ENCODE measurements at places on chromosomes 4 and X.

DNA sequence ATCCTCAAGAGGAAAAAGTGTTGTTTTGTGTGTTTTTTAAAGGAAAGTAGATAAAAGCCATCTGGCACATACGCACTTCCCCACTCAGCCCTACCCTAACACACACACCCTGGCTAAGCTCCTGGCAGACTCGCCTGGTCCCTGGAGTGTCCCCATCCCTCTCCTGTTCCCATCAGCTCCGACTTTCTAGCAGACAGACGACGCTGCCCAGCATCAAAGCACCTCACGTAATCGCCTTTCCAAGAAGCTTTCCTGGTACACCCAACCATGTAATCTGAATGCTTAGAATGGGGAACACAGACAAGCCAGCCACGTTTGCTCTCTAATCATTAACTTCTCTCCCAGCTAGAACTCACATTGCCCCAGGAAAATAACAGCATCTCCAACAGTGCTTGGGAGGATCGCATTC is 116.2 kb downstream of the AFAP1 start:
- DNase-seq = no peak

- DNase-seq = no peak
Measured at GRCh38 chr4:188624370-188624769, 485.1 kb downstream of the TRIML1 start.

- no peak for DNase-seq
Measured at GRCh38 chrX:140756941-140757340, 47.4 kb downstream of the LINC00632 start.

- no peak for DNase-seq
Measured at GRCh38 chr4:184316821-184317220, 99.1 kb upstream of the ENPP6 start.

DNA sequence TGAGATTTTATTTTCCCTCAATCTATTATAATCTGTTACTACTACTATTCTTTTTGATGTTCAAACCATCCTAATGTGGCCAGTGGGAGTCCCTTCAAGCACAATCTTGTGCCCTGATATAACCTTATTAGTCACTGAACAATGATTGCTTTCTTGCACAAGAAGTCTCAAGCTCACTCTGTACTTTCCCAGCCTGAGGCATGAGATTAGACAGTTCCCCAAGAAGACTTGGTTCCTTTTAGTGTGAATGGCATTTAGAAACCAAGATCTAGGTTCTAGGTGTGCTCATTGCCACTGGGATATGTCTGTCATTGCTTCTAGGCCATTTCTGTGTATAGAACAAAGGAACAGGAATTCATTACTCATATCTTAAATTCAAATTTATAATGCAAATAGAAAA is 28.0 kb upstream of the RBM41 start:
- DNase-seq = no peak

DNA sequence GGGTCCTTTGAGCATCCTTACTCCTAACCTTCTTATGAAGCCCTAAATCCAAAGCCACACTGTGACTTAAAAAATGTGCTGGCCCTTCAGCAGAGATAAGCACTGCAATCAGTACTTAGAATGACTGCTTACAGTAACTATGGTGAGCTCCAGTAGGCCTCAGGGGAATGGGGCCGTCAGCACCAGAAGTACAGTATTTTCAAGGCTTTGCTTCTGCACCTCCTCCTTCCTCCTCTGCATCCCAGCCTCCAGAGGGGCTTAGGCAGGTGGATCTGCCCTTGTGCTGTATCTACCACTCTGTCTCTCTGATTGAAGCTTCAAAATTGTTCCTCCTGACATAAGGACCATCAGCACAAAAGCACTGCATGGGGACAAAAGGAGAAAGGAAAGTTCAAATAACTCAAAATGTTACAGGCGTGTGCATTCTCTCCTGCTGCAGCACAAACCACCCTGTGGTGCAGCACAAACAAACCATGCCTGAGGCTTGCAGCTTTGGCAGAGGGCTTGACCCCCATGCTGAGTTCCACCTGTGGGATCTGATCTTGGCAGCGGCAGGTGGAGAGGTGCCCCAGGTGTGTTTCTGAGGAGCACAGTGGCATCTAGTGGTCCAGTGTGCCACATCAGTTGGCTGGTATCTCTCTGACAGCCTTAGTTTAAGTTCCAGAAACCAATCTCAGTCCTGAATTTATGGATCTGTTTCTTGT is 164.7 kb downstream of the SOWAHB start:
- DNase-seq = peak; percentile 33

GRCh38 chr4:27094224-27094623 is 233.6 kb downstream of the STIM2 start:
- DNase-seq = no peak

DNA sequence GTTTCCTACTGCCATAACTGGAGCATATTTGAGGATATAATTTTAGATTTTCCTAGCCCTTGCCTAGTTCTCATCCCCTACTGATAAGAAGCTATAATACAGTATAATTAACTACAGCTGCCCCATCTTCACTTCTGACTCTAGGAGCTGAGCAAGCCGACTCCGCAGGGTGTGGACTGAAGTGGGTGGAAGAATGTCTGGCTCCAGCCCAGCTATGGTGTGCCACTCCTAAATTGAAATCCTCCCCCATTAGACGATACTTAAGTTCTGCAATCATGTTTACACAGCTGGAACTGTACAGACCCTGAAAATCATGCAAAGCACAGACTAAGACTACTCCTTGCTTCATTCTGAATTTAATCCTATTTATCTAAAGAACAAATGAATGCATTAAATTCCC is 93.1 kb downstream of the PCDH19 start:
- peak; percentile 27 for DNase-seq

DNA sequence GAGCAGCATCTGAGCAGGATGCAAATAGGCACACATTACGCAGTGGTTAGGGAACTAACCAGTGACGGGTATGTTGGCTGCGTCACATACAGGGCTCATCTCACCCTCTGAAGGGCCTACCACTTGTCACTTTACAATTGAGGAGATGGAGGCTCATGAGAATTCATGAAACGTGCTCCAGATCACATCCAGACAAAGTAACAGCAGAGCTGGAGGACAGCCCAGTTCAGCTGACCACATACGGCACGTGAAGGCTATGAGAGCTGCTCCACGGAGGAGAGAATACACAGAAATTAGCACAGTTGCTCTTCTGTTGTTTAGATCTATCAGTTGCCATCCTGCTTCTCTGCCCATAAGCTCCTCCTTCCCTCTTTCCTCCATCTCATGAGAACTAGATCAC is 78.4 kb downstream of the FAM9B start:
- no peak for DNase-seq

DNA sequence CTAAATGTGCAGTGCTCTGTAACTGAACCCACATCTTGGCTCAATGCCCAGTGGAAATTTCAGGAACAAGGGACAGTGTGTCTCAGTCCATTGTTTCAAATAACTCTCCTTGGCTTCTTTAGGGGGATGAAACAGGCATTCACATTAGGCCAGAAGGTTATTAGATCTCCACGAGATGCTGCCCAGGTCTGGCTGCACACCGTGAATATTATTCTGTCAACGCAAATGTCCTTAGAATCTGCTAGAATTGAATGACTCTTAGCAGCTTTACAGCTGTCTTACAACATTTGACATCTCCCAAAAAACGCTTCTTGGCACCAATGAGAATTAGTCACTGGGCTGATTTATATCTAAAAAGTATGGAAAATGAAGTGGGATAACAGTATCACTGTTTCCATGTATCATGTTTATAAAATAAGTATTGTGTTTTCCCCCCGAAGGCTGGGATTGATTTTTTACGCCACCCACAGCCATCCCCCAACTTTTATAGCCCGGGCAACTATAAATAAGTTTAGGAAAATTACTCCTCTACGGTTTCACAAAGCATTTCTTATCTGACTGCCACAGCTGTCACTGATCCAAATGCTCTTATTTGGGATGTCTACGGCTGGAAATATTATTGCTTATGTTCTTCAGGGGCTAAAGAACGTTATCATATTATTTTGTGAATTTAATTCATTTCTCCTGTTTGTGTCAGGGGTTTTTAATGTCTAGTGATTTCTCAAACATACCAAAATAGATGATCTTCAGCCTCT is 559.7 kb upstream of the FAT1 start:
- DNase-seq = no peak

GRCh38 chr4:38656111-38656510 is 7.9 kb upstream of the KLF3 start:
- no peak for DNase-seq

- DNase-seq = no peak
Measured at GRCh38 chrX:136825771-136826170, 45.0 kb upstream of the ARHGEF6 start.

DNA sequence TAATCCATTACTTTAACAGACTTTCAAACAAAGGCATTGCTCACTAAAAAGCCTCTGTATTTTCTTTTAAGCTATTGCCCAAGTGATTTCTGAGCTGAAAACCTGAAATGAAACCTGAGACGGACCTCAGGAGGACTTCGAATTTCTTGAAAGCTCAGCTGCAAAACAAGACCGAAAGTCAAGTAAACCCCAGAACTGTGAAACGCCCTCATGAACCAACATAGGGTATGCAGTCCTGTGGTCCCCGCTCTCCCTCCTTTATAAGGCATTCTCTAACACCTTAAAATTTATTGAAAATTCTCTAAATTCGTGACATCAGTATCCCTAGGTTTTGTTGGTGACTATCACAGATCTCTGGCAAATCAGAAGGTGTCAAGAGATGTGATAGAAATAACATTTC is 91.8 kb downstream of the SHISA3 start:
- DNase-seq = no peak

DNA sequence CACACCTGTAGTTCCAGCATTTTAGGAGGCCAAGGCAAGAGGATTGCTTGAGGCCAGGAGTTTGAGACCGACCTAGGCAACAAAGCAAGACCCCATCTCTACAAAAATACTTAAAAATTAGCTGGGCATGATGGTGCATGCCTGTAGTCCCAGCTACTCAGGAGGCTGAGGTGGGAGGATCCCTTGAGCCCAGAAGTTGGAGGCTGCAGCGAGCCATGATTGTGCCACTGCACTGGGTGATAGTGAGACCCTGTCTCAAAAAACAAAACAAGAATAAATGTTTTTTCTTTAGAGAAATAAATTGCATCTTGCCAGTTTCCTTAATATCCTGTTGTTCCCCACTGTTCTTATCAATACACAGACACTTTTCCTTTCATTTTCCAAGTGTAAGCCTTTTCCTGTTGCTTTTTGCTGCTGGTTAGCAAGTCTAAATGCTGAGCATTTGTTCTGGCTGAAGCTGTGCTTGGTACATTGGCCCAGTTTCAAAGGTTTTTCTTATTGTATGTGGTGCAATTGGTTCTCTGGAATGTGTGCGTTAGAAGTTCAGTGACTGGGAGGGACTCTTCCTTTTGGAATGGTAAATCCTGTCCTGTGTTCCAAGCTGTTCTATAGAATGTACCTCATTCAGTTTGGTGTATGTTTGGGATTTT is 98.2 kb downstream of the AFF1 start:
- DNase-seq = no peak

DNA sequence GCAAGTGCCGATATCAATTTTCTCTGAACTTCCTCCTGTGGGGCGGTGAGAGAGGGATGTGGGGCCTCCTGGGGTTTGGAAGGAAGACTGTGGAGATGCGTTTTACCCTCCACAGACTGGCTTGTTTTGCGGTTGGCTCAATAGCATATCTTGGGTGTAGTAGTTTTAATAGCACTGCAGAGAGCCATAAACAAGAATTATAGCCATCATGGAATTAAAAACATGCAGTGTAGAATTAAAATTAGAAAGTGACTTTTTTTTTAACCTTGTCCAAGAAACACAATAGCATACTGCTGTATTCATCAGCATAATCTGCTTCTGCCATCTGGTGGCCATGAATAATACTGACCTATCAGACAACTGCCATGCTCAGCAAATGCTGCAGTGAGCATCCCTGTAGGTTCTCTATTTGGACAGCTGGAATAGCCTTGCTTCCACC is 47.3 kb upstream of the SCML1 start:
- DNase-seq = peak; percentile 33

- no peak for DNase-seq
Measured at GRCh38 chr4:78661921-78662521, 110.5 kb downstream of the ANXA3 start.

GRCh38 chrX:43702079-43702524 is 46.0 kb downstream of the MAOA start:
- no peak for DNase-seq

DNA sequence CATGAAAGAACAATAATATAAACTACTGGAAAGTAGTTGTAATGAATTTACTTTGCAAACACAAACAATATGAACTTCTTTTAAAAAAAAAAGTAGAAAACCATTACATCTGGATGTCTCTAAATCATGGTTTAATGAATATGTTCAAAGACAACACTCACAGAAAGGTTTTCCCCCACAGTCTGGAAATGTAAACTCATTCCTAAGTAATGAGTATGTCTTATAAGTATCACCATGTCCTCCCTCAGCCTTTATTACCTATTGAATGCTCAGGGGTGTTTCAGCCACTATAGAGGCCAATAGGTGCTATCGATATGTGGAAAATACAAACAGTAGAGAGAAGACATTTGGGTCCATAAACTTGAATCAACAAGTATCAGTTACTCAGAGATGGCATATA is 186.7 kb downstream of the PALLD start:
- DNase-seq = no peak

DNA sequence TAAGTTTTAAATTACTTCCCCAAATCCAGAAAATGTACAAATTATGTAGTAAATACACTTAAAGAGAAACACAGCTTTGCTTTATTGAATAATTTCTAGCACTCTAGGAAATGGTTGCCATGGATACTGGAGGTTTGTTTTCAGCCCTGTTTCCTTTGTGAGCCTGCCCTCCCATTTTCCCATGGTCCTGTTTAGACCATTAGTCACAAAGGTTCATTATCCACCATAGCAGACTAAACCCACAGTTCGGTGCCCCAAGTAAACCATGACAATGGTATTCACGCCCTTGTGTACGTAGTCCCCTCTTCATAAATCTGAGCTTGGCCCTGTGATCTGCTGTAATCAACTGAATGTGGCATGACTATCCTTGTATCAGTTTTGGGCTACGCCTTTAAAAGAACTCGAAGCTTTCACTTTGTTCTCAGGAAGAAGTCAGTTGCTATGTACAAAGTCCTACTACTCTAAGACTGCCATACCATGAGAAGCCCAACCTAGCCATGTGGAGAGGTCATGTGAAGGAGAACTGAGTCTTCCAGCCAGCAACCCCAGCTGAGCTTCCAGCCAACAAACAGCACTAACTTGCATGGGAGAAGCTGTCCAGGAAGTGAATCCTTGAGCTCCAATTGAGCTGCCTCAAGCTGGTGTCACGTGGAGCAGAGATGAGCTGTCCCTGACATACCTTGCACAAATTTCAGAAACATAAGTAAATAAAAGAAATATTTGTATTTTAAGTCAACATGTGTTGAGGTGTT is 300.4 kb downstream of the LDB2 start:
- no peak for DNase-seq
